ENCODE measurements at places on chromosomes 1 and 21. TPM values are rescaled to one million over a fixed set of nuclear protein-coding genes. Genes with fewer than 3 reads are reported as not detected.
A peak's percentile ranks its signal among the peaks of the same experiment; 100 is the strongest.

FOXD2 gene
- total RNA-seq, result 0.17 TPM

AZIN2 gene
- 3.6 TPM for total RNA-seq

GNPAT gene
- 75.0 TPM for total RNA-seq

TDRD5 gene
- not detected for total RNA-seq

TADA1 gene
- 15.2 TPM for total RNA-seq

PRAMEF17 gene
- not detected for total RNA-seq

RER1 gene
- 152 TPM for total RNA-seq

IVL gene
- not detected for total RNA-seq

GRCh38 chr1:2625311-2625710 lies 7.5 kb downstream of the MMEL1 start:
- H3K4me3 ChIP-seq, result no peak overlapping the region
- H3K27ac ChIP-seq, result no peak overlapping the region
- no peaks in the 10 kb centered on the region for H3K4me1 ChIP-seq
- peaks cover 55% of the 10 kb centered on the region for H3K27me3 ChIP-seq

- no peak for DNase-seq
- H3K36me3 ChIP-seq, result peaks cover 31% of the 10 kb centered on the region
- H3K4me3 ChIP-seq, result no peak overlapping the region
- H3K27me3 ChIP-seq, result no peaks in the 10 kb centered on the region
- H3K27ac ChIP-seq, result no peak overlapping the region
Measured at GRCh38 chr1:229657993-229658755, 32.1 kb downstream of the URB2 start.

DNA sequence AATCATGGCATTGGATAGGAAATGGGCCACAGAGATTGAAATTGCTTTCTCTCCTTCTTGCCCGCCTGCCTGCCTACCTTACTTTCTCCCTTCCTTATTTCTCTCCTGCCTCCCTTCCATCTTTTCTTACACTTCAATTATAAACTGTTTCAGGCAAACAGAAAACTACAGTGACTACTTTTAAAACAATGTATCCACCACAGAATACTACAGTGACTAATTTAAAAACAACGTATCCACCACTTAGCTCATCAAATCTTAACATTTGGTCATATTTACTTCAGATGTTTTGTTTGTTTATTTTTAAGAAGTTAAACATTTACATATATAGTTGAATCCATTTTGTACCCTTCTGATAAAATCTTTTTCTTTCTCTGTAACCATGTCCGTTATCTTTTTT lies 54.4 kb downstream of the SNRPE start:
- no peak overlapping the region for H3K4me3 ChIP-seq
- H3K36me3 ChIP-seq, result no peaks in the 10 kb centered on the region
- H3K27ac ChIP-seq, result no peak overlapping the region
- no peaks in the 10 kb centered on the region for H3K4me1 ChIP-seq
- no peaks in the 10 kb centered on the region for H3K27me3 ChIP-seq

DNA sequence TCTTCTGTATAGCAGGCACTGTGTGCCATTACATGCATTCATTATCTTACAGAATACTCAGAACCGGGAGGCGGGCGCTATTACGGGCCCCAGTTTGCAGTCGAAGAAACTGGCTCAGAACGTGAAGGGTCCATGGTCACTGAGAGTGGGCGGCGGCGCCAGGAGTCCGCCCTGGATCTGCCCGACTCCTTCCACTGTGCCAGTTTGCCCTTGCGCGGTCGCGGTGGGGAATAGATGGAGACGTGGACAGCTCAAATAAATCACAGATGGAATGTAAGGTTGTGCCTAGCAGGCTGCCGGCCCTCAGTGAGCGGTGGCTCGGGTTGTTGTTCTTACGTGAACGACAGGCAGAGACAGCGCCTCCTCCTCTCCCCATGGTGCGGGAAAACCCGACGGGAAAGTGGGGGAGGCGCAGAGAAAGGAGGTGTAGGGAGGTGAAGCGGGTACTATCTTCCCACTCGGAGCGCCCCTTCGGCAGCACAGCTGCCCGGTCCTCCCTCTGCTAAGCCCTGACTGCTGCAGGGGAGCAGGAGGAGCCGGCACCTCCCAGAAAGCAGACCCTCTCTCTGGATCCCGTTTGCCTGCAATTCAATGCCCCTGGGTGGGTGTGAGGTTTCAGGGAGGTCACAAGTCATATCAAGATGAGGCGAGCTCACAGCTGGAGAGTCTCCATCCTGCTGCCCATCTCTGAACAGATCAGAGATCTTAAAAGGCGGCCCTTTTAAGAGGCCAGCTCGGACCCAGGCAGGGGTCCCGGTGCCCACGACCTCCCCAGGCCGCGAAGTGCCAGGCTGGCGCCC lies 1.1 kb downstream of the COL9A2 start:
- no peak overlapping the region for H3K27ac ChIP-seq
- DNase-seq, result peak; percentile 60
- H3K4me1 ChIP-seq, result peaks cover 12% of the 10 kb centered on the region

- no peaks in the 10 kb centered on the region for H3K36me3 ChIP-seq
- no peaks in the 10 kb centered on the region for H3K4me1 ChIP-seq
- no peaks in the 10 kb centered on the region for H3K27me3 ChIP-seq
- H3K27ac ChIP-seq, result no peak overlapping the region
- no peak for DNase-seq
Measured at GRCh38 chr1:180652792-180653191, 21.0 kb downstream of the XPR1 start.

DNA sequence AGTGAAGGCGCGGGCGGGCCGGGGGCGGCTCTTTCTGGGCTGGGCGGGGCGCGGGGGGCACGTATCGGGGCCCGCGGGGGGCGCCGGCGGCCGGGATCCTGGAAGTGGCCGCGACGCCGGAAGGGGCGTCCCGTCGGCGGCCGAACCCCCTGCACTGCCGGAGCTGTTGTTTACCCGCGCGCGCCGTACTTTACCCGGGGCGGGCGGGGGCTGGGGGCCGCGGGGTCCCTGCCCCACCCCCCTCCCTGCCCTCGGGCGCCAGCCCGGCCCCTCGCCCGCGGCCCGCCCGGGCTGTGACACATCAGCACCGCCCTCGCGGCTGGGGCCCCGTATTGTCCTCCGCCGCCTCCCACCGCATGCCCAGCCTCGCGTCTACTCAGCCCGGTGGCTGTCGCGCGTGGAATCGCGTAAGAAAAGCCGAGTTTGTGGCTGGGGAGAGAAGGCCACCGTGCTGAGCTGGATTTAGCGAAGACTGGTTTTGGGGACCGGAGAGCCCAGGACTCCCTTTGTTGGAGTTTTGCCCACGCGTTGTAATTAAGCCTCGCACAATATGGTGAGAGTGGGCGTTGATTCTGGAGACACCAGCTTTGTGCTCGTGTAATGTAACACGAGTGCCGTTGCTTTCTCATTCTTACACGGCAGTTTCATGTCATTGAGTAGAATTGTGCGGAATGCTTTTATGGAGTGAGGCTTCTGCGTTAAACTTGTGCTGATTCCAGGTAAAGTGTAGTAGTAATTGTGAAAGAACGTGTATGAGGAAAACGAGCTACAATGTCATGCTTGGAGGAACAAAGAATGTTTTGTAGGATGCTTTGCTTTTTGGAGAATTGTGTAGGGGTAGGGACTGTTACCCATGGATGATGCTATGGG lies 559 bp downstream of the BACH1 start:
- H3K27me3 ChIP-seq, result no peaks in the 10 kb centered on the region
- H3K36me3 ChIP-seq, result no peaks in the 10 kb centered on the region
- peak overlapping the region; percentile 90 for H3K27ac ChIP-seq
- peak; percentile 71 for DNase-seq
- peak overlapping the region; percentile 81 for H3K4me3 ChIP-seq
- peaks cover 47% of the 10 kb centered on the region for H3K4me1 ChIP-seq

DNA sequence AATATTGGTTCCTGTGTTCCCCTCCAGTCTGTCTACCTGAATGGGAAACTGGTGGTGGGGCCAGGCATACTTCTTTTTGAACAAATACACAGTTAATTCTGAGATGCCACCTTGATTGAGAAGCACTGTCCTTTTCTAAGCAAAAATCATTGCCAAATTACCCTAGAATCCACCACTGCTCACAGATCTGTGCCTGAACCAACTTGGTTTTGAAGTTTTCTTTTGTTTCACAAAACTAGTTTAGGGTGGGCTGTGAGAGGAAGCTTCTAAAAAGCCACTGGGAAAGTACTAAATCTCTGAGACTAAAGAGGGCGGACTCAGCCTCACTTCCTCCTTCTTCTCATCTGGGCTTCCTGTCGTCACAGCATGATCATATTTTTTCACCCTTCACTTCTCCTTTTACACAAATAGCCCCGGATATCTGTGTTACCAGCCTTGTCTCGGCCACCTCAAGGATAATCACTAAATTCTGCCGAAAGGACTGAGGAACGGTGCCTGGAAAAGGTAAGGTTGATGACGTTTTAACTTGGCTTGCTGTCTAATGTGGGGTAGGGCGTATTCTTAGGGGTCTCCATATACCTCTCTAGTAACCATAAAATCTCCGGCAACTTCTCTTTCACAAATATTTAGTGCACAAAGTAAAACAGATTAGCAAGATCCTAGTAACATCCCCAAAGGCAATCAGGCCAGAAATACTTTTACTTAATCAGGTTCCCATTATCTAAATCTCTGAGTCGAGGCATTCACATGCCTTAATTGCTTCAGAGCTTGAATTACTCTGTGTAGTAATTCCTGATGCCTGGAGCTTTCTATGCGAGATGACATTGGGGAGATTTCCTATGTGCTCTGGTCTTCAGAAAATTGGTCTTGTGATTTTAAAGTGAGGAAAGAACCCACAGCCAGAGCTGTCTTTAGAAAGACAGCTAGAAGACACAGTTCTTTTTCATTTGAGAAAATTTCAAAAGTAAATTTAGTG lies at the start of gene CD53:
TSS of gene CD53 (plus strand) at position 404 of the 976 bp plus-strand sequence. CDS start 18,261 bp downstream, outside the sequence.
- H3K27me3 ChIP-seq, result no peaks in the 10 kb centered on the region
- no peak within 1 kb of the TSS for H3K27ac ChIP-seq
- H3K4me1 ChIP-seq, result no peaks in the 10 kb centered on the region
- DNase-seq, result peak; percentile 13

- no peak overlapping the region for H3K27ac ChIP-seq
- H3K27me3 ChIP-seq, result no peaks in the 10 kb centered on the region
- H3K36me3 ChIP-seq, result no peaks in the 10 kb centered on the region
- no peaks in the 10 kb centered on the region for H3K4me1 ChIP-seq
- H3K4me3 ChIP-seq, result no peak overlapping the region
- no peak for DNase-seq
Measured at GRCh38 chr1:111062081-111062480, 77.8 kb downstream of the DRAM2 start.

DNA sequence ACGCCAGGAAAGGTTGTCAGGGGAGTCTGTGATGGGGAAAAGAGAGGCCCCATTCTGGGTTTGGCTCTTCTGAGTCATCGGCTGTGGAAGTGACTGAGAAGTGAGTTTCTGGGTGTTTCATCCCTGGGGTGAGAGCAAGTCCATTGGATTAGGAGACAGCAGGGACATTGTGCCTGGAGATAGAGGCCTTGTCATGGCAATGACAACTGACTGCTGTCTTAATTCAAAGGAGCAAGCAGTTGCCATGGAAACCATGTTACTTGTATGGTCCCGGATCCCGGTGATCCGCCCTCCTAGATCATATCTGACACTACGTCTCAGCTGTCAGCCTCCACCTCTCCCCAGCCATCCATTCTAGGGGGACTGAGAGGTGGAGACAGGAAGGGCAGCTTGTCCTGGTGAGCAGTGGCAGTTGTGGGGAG lies 34.4 kb downstream of the KIAA0040 start:
- DNase-seq, result no peak
- H3K4me1 ChIP-seq, result no peaks in the 10 kb centered on the region
- no peak overlapping the region for H3K4me3 ChIP-seq
- no peaks in the 10 kb centered on the region for H3K36me3 ChIP-seq
- no peak overlapping the region for H3K27ac ChIP-seq

- H3K27me3 ChIP-seq, result no peaks in the 10 kb centered on the region
- peak; percentile 25 for DNase-seq
- H3K36me3 ChIP-seq, result no peaks in the 10 kb centered on the region
- H3K27ac ChIP-seq, result no peak overlapping the region
- no peaks in the 10 kb centered on the region for H3K4me1 ChIP-seq
Measured at GRCh38 chr21:40386294-40386911, 460.6 kb downstream of the DSCAM start.

DNA sequence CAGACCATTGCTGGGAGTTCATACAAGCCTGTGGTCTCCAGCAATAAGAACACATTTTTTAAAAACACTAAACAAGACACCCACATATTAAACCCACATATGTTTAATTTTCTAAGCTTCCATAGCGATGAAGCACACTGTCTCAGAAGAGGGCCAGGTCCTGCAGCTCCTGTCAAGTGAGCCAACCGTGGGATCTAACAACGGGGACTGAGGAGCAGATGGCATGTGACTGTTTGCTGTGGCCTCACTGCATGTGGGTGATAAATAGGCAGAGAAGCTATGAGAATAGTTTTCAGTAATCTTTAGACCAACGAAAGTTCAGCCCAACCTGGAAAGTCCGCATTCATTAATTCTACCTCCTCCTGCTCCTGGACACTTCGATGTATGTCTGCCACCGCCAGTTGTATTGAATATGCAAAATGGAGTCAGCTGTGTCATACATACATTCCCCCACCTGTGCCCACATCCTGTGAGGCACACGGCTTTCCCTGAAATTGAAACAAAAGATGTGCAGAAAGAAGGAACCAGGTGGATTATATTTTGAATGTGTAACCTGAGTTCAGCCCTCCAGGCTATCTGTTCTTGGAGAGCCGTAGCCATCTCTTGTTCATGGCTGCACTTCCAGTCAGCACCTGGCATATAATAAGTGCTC lies 88.2 kb downstream of the MIS18A start:
- H3K27me3 ChIP-seq, result peaks cover 46% of the 10 kb centered on the region
- no peaks in the 10 kb centered on the region for H3K4me1 ChIP-seq
- no peak overlapping the region for H3K27ac ChIP-seq
- H3K36me3 ChIP-seq, result no peaks in the 10 kb centered on the region

GRCh38 chr1:244162786-244163530 lies 111.9 kb downstream of the ZBTB18 start:
- no peak for DNase-seq
- no peak overlapping the region for H3K27ac ChIP-seq
- H3K27me3 ChIP-seq, result no peaks in the 10 kb centered on the region
- no peaks in the 10 kb centered on the region for H3K36me3 ChIP-seq
- H3K4me3 ChIP-seq, result no peak overlapping the region

GRCh38 chr21:32717851-32718316 lies 9.9 kb downstream of the SYNJ1 start:
- no peaks in the 10 kb centered on the region for H3K36me3 ChIP-seq
- no peak overlapping the region for H3K4me3 ChIP-seq
- H3K4me1 ChIP-seq, result peaks cover 4% of the 10 kb centered on the region
- H3K27me3 ChIP-seq, result no peaks in the 10 kb centered on the region

GRCh38 chr21:34670220-34670961 lies 1.6 kb downstream of the CLIC6 start:
- no peaks in the 10 kb centered on the region for H3K4me1 ChIP-seq
- peak overlapping the region; percentile 31 for H3K4me3 ChIP-seq
- no peak for DNase-seq
- H3K27me3 ChIP-seq, result peaks cover 93% of the 10 kb centered on the region
- H3K27ac ChIP-seq, result no peak overlapping the region
- H3K36me3 ChIP-seq, result no peaks in the 10 kb centered on the region

GRCh38 chr21:46115441-46116188 lies 17.7 kb downstream of the COL6A2 start:
- no peaks in the 10 kb centered on the region for H3K27me3 ChIP-seq
- DNase-seq, result no peak
- no peak overlapping the region for H3K4me3 ChIP-seq
- no peaks in the 10 kb centered on the region for H3K4me1 ChIP-seq
- no peak overlapping the region for H3K27ac ChIP-seq

DNA sequence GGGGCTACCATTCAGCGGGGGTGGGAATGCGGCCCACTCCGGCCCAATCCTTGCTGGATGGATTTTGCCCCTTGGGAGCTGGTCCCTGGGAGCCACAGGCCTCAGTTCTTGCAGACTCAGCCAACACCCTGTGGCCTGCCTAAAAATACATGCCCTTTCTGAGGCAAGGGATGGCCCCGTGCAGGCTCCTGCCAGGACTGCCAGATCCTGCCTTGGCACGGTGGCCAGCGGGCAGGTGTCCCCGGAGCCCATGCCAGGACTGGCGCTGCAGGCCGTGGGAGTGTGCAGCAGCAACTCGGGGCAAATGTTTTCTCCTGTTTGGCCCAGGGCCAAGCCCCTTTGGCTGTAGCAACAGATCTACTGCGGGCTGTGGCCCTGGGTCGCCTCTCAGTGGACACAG lies 1.6 kb upstream of the PANK4 start:
- peaks cover 44% of the 10 kb centered on the region for H3K27me3 ChIP-seq
- H3K27ac ChIP-seq, result no peak overlapping the region
- H3K4me3 ChIP-seq, result no peak overlapping the region

Measured in A673 (cell line).